ENCODE measurements at places on chromosomes 12 and 14. TPM values are rescaled to one million over a fixed set of nuclear protein-coding genes. Genes with fewer than 3 reads are reported as not detected.

- DNase-seq, result peak; percentile 52
These were observed 760 bp downstream of the ACTN1 start for GRCh38 chr14:68978172-68978911.

TMCC3 gene
- 2.8 TPM for total RNA-seq

DNA sequence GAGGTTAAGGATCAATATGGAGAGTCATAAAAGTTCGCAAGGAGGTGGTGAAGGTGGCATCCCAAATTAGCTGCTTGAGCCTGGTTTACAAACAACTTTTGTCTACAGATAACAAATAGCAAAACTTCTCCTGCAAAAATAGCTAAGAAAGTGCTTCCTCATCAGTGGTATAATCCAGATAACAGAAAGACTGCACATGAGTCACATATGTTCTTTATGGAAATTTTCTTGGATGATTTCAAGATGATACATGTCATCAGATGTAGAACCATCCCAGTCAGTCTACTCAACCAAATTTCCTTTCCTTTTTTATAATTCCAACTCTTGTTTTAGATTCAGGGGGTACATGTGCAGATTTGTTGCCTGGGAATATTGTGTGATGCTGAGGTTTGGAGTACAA, 133.0 kb downstream of the BTG1 start:
- no peak for DNase-seq

DNA sequence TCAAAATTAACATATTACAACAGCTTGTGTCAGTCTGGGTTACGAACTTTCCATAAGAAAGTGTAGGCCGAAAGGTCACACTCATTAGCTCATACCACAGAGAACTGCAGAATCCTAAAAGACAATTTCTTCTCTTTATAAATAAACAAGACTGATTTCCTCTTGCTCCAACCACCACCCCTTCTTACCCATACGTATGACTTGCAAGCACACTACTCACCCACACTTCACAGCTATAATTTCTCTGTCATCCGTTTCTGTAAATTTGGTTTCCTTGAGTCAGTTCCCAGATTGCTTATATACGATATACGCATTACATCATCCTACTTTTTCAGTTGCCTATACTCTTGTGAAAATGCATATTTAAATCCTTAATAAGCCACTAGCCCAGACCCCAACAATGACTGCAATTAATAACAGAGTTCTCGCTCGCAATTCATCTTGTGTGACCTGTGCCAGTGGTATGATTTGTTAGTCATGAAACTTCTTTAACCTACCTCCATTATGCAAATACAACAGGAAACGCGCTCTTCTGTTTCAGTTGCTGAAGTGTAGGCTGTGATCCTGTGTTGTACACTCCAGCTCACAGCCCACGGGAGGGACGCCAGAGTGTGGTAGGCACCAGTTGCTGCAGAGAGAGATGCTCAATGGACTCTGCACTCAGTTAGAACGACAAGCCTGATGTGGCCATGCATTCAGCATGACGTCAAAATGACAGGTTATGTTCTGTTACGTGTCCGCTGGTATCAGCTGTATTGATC, 417.6 kb downstream of the PDZRN4 start:
- no peak for DNase-seq

PRICKLE1 gene
- 0.29 TPM for total RNA-seq

DNA sequence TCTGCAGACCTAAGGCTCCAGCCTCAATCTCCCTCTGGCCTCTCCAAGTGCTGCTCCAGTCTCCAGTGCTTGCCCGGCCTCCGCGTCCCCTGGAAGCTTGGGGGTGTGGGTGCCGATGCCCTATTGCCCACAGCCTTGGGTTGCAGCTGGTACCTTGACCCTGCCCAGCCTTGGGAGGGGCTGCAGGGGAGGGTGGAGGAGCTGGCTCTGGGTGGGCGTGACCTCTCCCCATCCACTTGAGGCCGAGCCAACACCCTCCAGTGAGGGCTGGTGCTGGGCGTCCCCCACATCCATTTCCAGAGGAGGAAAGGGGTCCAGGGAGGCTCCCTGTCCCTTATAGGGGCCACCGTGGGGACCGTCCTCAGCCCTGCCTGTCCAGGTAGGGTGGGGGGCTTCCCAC, 24.1 kb downstream of the KIF26A start:
- DNase-seq, result no peak

- peak; percentile 30 for DNase-seq
These were observed 344 bp downstream of the LPAR5 start for GRCh38 chr12:6635375-6635855.

CLEC12A gene
- not detected for total RNA-seq

DNA sequence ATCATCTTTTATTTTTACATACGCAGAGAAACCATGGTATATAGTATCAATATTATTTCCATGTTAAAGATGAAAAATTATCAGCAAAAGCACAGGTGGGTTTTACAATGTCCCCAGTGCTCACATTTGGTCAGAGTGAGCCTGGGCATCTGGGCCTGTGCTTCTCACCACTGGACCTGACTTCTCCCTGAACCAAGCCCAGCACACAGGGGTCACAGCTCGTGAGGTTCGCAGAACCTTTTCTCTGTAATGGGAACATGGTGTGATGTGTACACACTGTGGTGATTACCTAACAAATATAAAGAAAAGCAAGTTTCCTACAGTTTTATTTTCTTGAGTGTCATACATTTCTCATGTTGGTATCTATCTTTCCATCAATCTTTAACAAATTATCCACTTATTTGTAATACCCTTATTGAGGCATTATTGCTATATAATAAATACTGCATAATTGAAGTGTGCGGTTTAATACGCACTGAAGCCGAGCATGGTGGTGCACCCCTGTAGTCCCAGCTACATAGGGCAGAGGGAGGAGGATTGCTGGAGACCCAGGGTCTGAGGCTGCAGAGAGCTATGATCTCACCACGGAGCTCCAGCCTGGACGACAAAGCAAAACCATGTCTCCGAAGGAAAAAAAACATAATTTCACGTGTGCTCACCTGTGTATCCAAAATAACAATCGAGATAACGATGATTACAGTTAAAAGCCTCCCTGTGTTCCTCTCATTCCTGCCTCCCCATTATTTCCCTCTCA, 743.2 kb downstream of the TMEM121 start:
- DNase-seq, result no peak

GLS2 gene
- 9.7 TPM for total RNA-seq

DNA sequence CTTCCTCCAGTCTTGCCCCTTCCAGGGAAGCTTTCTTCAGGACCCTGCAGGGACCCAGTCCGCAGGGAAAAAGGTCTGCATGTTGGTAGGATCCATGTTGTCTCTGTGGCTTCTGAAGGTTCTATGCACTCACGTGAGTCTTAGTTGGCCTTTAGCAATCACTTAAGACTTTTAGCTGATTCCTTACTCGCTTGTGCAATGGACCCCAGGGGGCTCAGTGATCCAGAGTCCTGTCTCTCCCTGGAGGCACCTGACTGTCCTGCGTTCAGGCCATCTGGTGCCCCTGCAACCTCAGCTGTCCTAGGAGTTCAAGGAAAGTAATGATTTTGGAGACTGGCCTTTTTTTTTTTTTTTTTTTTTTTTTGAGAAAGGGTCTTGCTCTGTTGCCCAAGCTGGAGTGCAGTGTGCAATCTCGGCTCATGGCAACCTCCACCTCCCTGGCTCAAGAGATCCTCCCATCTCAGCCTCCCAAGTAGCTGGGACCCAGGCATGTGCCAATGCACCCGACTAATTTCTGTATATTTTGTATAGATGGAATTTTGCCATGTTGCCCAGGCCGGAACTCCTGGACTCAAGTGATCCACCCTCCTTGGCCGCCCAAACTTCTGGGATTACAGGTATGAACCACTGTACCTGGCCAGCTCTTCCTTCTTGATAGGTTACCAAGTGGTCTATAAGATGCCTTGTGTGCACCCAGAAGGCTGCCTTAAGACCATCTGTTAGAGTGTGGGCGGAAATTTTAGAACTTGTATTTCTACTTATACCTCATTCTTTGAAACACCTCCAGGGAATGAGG, 4.6 kb downstream of the IFI27L2 start:
- DNase-seq, result no peak

GRCh38 chr14:26709019-26709418, 111.2 kb upstream of the NOVA1 start:
- no peak for DNase-seq

DCP1B gene
- total RNA-seq, result 22.0 TPM

- DNase-seq, result no peak
These were observed 1.1 kb upstream of the PPP1R13B start for GRCh38 chr14:103848175-103849077.

LMNTD1 gene
- not detected for total RNA-seq

DNA sequence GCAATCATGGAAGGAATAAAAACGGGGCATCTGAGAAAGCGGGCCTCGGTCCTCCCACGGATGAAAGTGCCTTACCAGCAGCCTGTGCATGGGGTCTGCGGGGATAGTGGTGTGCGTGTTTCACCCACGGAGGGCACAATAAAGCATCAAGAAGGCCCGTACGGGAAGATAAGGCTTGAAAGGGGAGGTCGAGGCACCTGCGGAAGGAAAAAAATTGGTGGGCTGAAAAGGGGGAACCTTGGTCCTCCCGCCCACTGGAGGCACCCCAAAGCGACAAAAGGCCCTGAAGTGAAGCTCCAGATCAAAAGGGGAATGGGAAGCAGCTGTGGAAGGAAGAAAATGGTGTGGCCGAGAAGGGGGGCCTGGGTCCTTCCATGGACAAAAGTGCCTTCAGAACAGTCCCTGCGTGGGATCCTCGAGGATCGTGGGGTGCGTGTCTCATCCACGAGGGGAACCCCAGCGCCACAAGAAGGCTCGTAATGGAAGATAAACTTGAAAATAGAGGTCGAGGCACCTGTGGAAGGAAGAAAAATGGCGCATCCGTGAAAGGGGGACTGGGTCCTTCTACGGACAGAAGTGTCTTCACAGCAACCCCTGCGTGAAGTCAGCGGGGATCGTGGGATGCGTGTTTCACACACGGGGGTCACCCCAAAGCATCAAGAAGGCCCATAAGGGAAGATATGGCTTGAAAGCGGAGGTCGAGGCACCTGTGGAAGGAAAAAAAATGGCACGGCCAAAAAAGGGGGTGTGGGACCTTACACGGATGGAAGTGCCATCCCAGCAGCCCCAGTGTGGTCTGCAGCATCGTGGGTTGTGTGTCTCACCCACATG, 276.9 kb downstream of the ALG10 start:
- DNase-seq, result no peak

DNA sequence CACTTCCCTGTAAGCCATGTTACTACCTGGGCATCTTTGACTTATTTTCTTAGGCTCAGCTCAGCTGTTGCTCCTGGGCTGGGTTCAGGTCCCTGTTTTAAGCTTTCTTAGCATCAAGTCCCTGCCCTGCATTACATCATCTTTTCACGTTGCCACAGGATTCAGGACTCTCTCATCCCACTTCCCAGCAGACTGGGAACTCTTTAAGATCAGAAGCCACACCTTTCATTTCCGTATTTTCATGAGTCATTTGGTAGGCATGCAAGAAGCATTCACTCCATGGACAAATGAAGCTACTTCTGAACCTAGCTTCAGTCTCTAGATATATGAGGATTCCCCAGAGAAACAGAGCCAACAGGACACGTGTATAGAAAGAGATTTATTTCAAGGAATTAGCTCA, 726.8 kb downstream of the VRK1 start:
- DNase-seq, result no peak

SIX1 gene
- total RNA-seq, result not detected

DNA sequence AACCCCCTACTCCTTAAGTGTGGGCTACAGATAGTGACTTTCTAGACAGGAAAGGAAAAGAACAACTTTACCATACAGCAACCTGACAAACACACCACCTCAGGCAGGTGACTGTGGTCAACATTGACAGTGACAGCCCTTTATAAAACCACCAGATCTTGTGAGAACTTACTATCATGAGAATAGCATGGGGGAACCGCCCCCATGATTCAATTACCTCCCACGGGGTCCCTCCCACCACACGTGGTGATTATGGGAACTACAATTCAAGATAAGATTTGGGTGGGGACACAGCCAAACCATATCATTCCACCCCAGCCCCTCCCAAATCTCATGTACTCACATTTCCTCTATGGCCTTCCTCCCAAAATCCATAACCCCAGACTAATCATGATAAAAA, 16.3 kb downstream of the OR10P1 start:
- no peak for DNase-seq

GRCh38 chr14:103281496-103282231, 52.4 kb upstream of the EIF5 start:
- DNase-seq, result no peak

FBLN5 gene
- total RNA-seq, result 19.5 TPM

Data from T-cell (primary cell).